NCI-H1105 (cell line): ENCODE measurements at places on chromosomes 5 and 9.
A peak's percentile ranks its signal among the peaks of the same experiment; 100 is the strongest.

DNA sequence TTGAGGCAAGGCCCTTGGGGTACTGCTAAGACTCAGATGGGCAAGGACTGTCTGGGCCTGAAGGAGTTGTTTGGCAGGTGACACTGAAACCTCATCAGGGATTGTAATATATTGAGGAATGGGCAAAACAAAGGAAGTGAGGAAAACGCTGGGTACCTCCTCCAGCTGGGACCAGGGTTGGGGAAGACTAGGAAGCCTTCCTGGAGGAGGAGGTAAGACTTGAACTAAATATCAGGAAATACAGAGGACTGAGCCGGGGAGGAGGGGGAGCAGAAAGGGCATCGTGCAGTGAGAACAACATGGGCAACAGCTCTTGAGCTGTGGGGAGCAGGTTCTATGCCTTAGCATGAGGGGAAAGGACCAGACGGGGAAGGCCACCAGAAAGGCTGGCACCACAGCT, 144.0 kb downstream of the GABBR2 start:
- no peak for DNase-seq

DNA sequence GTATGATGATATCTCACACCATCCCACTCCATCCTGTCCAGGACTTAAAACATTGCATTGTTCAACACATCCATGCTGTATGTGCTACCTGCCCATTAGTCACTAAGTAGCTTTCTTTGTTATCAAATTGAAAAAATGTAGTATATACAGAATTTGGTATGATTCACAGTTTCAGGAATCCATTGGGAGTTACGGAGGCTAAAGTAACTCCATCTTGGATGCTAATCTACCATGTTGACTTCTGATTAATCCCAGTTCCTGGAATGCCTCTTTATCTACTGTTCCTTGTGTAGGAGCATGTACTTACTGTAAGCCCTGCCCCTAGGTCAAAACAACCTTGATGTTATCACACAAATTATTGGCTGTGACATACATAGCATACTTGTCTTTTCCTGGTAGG, 38.9 kb upstream of the FOXB2 start:
- DNase-seq: no peak

DNA sequence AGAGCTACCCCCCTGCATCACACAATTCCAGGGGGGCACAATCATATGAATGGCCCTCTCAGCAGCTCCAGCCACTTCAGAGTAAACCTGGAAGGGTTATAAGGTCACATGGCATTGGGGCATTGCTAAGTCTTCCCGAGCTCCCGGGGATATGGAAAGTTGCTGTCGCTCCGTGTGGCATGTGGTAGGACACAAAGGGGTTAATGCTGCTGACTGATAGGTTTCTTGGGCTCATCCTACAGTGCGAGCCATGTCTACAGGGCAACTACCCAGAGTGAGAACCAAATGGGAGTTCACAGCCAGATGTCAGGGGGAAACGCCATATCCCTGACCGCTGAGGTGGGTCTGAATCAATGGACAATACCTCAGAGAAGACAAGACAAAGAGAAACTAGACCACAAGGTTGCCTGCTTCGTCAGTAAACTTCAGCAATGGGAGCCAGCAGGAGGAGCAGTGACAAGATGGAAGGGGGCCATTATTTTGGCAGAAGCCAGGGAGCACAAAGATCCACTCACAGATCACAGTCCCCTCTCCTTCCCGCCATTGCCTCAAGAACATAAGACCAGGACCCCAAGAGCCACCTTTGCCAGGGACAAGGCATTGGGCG, 52.4 kb upstream of the SHISAL2B start:
- no peak for DNase-seq

DNA sequence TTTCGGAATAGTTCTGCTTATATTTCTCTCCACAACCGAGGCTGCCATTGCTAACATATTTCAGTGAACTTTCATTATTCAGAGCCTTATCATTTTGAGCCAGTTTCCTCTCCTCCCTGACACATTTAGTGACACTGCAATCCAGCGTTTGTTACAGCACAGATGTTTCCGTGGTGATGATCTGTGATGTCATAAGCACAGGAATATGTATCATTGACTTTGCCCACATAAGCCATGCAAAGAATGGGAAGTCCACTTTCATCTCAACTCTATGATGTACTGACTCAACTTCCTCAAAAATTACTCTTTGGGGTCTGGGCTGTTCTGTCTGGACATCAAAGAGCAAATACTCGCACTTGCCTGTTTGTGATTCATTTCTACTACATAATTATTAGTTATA, 291.8 kb downstream of the EBF1 start:
- DNase-seq: no peak

- DNase-seq: no peak
These were observed 5.3 kb downstream of the ERAP2 start for GRCh38 chr5:96881511-96882115.

DNA sequence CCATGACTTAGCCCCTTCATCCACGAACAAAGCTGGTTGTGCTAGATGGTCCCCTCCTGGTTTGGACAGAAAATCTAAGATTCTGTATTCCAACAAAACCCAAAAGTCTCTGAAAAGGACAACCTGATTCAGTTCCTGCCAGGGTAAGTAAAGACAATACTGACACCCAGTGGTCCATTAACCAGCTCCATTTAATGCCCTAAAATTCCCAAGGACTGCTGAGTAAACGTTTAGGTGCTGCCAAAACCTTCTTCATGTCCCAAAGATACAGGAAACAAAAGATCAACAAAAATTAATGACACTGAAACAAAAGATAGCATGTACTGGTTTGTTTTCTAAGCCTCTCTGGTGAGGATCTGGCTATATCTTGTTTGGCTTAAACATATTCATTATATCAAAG, 25.3 kb upstream of the PPP1R2B start:
- DNase-seq: peak; percentile 32

GRCh38 chr5:178209334-178210072, 5.2 kb downstream of the HNRNPAB start:
- no peak for DNase-seq

- no peak for DNase-seq
These were observed 295.5 kb upstream of the WWC1 start for GRCh38 chr5:167995844-167996425.

DNA sequence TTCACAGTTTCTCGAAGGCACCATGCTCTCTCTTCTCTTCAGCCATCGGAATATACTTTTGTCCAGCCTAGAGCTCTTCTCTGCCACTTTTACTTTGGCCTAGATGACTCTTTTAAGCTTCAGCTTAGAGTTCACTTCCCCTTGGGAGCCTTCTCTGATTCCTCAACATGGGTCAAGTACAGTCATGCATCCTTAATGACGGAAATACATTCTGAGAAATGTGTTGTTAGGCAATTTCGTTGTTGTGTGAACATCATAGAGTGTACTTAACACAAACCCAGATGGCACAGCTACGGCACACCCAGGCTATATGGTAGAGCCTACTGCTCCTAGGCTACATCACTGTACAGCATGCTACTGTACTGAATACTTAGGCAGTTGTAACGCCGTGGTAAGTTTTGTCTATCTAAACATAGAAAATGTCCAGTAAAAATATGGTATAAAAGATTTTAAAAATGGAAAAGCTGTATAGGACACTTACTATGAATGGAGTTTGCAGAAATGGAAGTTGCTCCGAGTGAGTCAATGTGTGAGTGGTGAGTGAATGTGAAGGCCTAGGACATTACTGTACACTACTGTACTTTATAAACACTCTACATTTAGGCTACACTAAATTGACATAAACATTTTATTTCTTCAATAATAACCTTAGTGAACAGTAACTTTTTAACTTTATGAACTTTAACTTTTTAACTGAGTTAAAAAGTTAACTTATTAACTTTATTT, 15.1 kb upstream of the TNFSF15 start:
- no peak for DNase-seq

GRCh38 chr5:150431574-150431973, 18.0 kb downstream of the RPS14 start:
- DNase-seq: no peak

DNA sequence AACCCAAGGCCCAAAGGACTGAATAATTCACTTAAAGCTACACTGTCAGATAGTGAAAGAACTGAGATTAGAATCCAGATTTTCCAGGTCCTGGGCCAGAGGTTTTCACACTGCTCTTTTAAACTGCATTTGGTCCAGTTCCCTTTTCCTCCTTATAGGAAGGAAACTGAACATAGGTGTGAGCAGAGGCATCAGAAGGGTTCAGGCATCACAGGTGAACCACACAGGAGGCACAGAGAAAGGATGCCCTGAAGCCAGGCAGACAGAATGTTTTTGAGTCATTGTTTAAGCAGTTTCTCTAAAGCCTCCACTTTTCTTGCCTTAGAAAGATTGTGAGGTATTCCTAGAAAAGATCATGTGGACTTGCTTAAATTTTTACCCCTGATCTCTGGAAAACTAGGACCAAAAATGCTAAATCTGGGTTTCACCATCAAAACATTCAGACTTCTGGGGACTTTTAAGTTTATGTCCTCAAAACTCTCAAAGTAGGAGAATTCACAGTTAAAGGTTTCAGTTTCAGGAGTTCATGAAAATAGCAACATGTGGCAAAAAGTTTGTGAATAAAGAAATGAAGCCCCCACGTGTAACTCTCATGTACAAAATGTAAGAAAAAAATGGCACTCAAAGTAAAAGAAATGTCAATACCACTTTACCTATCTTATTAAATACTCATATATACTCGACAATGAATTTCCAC, 386.1 kb downstream of the NTRK2 start:
- DNase-seq: no peak

- DNase-seq: no peak
These were observed 21.0 kb downstream of the EXOC3 start for GRCh38 chr5:463952-464351.

DNA sequence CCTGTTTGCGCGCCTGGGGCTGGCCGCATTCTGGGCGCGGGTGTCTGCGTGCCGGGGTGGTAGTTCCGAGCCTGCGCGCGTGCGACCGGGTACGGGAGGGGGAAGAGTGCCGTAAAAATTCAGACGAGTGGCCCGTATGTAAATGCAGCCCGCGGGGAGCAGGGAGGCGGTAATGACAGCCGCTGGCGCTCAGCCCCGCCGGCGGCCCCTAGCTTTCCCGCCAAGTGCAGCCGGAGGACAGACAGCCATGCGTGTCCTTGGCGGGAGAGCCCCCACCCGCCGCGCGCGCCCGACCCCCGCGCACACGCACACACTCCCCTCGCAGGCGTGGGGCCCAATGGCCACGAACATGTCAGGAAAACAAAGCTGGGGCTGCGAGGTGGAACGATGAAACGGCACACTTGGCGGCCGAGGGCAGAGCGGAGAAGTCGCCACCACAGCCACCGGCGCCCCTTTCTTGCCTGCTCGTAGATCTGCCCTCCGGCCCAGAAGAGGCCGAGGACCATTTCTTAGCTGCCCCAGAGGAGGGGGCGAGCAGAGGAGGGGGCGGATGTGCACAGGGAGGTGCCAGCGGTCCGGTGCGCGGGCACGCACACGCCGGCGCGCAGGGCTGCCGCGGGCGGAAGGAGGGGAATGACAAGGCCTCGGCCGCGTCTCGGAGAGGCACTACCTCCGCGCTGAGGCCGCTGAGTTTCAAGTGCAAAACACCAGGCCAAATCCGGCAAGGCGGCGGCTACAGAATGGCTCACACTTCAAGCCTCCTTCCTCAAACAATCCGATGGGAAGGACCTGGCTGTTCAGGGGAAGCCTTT, 208.4 kb downstream of the MEF2C start:
- DNase-seq: no peak

DNA sequence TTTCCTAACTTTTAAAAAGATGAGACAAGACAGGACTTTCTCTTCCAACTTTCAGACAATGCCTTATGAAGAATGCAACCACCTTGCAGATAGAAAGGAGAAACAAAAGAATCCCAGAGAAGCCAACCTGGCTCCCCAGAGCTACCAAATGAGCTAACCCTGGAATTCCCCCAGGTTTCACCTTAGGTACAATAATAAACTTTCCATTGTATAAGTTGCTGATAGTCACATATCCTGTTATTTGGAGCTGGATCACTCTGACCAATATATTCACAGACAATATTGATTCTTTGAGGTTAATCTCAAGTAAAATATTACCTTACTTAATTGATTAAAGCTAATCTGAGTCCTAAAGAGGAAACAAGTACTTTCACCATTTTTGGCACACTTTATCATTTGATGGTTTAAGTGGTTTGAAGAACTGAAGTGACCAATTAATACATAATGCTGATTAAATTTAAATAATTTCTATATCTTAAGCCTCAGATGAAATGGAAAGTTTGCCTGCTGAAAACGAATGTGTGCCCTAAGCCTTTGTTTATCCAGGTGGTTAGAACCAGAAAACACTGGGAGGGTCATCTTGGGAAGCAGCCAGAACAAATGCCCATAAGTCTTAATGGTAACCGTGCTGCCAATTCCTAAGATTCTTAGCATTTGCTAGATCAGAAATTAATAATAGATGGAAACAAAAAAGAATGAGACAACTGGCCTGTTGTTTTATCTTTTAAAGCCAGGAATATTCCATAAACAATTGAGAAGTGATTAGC, 159.6 kb upstream of the SLC12A2 start:
- no peak for DNase-seq

GRCh38 chr9:512555-513272, 298.0 kb downstream of the DOCK8 start:
- DNase-seq: peak; percentile 62

- no peak for DNase-seq
These were observed 132.5 kb upstream of the ADRA1B start for GRCh38 chr5:159783726-159784247.

- DNase-seq: no peak
These were observed 239.3 kb downstream of the GADD45G start for GRCh38 chr9:89844075-89844474.

DNA sequence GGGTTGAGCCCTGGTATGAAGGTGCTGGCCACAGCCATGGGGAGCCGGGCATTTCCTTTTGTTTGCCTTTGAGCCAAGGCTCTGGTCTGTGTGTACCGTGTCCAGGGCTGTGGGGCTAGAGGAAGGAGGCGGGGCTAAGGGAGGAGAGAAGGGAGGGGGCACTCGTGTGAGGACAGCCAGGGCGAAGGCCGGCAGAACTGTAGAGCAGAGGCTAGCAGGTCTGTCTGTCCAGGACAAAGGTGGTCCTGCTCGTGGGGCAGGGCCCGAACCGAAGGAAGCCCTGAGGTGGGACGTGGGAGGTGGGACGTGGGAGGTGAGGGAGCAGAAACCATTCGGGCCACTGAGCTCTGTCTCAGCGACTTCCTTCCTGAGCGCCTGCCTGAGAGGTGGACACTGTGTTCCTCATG, 41.3 kb upstream of the TESK1 start:
- no peak for DNase-seq

DNA sequence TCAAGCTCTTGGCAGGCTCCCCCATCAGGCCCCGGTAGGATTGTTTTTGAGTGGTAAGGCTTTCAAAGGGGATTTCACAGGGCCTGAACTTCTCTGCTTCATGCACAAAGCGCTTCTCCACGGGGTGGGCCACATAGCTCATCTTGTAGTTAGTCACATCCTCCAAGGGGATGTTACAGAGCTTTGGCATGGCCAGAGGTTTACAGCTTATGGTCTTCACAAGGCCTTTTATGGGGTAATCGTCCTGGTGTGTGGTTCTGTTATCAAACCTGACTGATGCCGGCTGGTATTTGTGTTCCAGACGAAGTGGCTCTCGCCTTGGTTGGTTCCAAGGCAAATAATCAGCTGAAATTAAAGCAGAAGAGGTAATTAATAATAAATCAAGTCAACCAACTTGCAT, 104.3 kb downstream of the SAXO1 start:
- DNase-seq: no peak
